ENCODE measurements at places on chromosomes 4 and X.

- H3K36me3 ChIP-seq = no peaks in the 10 kb centered on the region
- no peaks in the 10 kb centered on the region for H3K4me1 ChIP-seq
- no peak overlapping the region for H3K4me3 ChIP-seq
- DNase-seq = no peak
Observed at GRCh38 chr4:58807843-58808615, 1697.8 kb upstream of the IGFBP7 start.

DNA sequence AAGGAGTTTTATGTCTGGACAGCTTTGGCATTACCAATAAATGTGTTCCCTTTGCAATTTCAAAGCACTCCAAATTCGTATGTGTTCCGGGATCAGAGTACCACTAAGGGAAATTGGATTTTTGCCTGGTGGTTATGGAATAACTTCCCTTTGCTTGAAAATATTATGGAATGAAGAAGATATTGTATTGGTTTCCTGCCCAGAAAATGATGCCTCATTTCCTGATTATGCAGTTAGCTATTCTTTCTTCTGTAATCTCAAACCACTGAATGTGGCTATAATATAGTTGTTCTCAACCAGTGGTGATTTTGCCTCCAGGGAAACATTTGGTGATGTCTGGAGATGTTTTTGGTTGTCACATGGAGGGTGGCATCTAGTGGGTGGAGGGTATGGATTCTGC lies 142.9 kb downstream of the PCDH7 start:
- no peak for DNase-seq
- H3K36me3 ChIP-seq = no peaks in the 10 kb centered on the region
- no peaks in the 10 kb centered on the region for H3K27me3 ChIP-seq
- H3K27ac ChIP-seq = no peak overlapping the region
- H3K4me3 ChIP-seq = no peak overlapping the region

DNA sequence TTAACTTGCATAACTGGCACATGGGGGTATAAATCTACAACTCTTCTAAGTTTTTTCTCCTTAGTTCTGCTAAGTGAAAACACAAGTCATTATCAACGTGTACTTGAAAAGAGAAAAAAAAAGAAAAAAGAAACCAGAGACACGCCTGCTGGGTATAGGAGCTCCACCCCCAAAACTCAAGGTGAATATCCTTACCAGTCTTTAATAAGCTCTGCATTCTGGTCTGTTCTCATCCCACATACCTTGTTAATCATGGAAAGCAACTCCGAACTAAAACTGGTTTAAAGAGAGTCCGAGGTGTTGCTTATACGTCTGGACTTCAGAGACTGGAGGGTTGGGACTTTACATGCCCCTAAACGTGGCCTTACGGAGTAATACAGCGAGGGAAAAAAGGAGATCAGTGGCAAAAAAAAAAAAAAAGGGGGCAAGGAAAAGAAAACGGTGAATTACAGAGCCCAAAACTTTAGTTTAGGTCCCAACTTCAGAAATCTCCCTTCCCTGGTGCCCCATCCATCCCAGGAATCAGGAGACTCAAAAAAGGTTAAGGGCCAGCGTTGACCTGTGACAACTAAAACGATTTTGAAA lies 1.0 kb downstream of the PGRMC2 start:
- H3K36me3 ChIP-seq = no peaks in the 10 kb centered on the region
- no peaks in the 10 kb centered on the region for H3K27me3 ChIP-seq
- H3K4me1 ChIP-seq = no peaks in the 10 kb centered on the region
- H3K4me3 ChIP-seq = peak overlapping the region; percentile 62
- H3K27ac ChIP-seq = no peak overlapping the region
- DNase-seq = no peak

GRCh38 chr4:100420571-100420970 lies 97.3 kb downstream of the EMCN start:
- no peaks in the 10 kb centered on the region for H3K27me3 ChIP-seq
- H3K27ac ChIP-seq = no peak overlapping the region
- no peak overlapping the region for H3K4me3 ChIP-seq
- no peaks in the 10 kb centered on the region for H3K4me1 ChIP-seq

- no peaks in the 10 kb centered on the region for H3K4me1 ChIP-seq
- no peak for DNase-seq
- no peak overlapping the region for H3K27ac ChIP-seq
- no peaks in the 10 kb centered on the region for H3K36me3 ChIP-seq
Observed at GRCh38 chr4:54625391-54625790, 32.4 kb upstream of the KIT start.

GRCh38 chrX:41733939-41734338 lies 10.0 kb downstream of the GPR82 start:
- DNase-seq = no peak
- H3K4me1 ChIP-seq = no peaks in the 10 kb centered on the region
- no peak overlapping the region for H3K27ac ChIP-seq
- H3K4me3 ChIP-seq = no peak overlapping the region
- no peaks in the 10 kb centered on the region for H3K36me3 ChIP-seq

DNA sequence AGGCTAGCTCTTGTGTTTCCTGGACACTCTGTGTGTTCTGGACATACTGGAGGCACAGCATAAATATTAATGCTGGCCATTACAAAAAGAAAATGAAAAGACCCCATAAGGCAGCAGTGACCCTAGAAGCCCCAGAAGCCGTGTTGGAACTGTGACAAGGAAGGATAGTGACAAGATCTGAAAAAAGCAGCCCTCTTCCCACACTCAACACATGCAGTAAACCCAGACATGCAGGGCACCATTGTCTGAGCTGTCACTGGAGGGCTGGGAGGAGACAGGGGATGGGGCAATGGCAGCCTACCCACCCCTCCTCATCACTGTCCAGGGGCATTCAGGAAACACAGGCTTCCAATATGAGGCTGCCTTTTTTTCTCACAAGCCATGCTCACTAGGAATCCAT lies 6.5 kb downstream of the TRIM2 start:
- no peaks in the 10 kb centered on the region for H3K27me3 ChIP-seq
- H3K4me3 ChIP-seq = no peak overlapping the region
- DNase-seq = no peak

DNA sequence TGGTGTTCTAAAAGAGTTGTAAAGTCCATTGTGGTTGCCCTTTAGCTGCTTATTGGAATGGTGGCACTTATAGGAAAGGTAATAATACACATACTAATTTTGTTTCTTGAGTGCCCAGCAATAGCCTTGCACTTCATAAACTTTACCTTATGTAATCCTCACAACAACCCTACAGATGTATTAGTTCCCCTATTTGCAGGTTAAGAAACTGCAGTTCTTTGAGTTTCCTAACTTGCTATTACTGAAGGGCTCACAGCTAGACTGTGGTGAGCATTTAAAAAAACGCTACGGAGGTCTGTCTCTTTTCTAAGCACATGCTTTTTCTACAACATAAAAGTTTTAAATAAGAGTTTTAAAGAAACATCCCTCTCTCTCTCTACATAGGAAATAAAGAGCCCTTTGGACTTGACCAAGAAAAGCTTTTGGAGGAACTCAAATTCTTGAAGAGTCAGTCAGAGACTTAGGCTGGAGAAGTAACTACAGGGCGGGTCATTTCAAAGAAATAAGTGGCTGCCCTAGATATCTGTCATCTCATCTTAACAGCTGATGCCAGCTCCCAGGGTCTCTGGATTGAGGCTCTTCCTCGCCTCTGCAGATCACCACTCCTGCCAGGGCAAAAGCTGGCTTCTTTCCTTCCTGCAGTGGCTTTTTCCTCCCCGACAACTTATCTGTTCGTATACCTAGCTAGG lies 42.0 kb upstream of the FBXW7 start:
- no peaks in the 10 kb centered on the region for H3K36me3 ChIP-seq
- DNase-seq = no peak
- H3K27ac ChIP-seq = no peak overlapping the region
- no peaks in the 10 kb centered on the region for H3K4me1 ChIP-seq
- no peak overlapping the region for H3K4me3 ChIP-seq

DNA sequence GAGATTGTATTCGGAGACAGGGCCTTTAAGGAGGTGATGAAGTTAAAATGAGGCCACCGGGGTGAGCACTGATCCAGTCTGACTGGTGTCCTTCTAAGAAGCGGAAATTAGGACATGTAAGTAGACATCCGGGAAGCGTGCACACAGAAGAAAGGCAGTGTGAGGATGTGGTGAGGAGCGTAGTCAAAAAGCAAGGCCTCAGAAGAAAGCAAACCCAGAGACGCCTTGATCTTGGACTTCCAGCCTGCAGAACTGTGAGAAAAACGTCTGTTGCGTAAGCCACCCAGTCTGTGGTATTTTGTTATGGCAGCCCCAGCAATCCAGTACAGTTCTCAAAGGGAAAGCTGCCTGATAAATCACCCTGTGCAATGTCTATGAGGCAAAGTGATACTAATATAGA lies 153.5 kb downstream of the KCNIP4 start:
- no peak overlapping the region for H3K4me3 ChIP-seq
- no peak for DNase-seq
- no peaks in the 10 kb centered on the region for H3K4me1 ChIP-seq
- no peak overlapping the region for H3K27ac ChIP-seq
- H3K27me3 ChIP-seq = no peaks in the 10 kb centered on the region

DNA sequence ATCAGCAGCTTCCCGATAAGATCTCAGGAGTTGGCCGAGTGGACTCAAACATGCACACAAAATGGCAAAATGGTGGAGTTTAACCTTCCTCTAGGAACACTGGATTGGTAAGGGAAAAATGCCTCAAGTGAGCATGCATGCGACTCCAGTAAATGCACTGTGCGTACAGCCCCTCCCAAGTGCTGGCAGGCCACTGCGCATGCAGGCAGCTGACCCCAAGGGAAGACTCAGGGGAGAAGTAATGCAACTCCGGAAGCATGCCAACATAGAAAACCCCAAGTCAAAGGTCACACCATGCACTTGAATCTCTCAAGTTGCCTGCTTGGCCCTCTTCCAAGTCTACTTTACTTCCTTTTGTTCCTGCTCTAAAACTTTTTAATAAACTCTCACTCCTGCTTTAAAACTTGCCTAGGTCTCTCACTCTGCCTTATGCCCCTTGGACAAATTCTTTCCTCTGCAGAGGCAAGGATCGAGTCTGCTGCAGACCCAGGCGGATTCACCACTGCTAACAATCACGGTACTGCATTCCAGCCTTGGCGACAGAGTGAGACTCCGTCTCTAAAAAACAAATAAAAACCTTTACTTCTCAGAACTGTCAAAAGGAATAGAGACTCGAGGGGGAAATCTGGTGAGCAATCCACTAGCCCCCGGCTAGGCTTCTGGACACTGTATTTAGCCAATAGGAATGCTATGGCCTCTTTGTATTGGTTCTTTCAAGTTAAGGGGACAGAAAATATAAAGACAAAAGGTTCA lies 33.5 kb downstream of the NYX start:
- no peaks in the 10 kb centered on the region for H3K27me3 ChIP-seq
- H3K36me3 ChIP-seq = no peaks in the 10 kb centered on the region
- H3K4me3 ChIP-seq = no peak overlapping the region
- no peaks in the 10 kb centered on the region for H3K4me1 ChIP-seq
- H3K27ac ChIP-seq = no peak overlapping the region

- no peak overlapping the region for H3K27ac ChIP-seq
- H3K36me3 ChIP-seq = no peaks in the 10 kb centered on the region
- no peak overlapping the region for H3K4me3 ChIP-seq
- no peaks in the 10 kb centered on the region for H3K27me3 ChIP-seq
- DNase-seq = no peak
Observed at GRCh38 chr4:18981234-18981615, 959.7 kb upstream of the LCORL start.

- H3K27ac ChIP-seq = no peak overlapping the region
- H3K27me3 ChIP-seq = no peaks in the 10 kb centered on the region
Observed at GRCh38 chr4:138209094-138209493, 33.1 kb downstream of the SLC7A11 start.

DNA sequence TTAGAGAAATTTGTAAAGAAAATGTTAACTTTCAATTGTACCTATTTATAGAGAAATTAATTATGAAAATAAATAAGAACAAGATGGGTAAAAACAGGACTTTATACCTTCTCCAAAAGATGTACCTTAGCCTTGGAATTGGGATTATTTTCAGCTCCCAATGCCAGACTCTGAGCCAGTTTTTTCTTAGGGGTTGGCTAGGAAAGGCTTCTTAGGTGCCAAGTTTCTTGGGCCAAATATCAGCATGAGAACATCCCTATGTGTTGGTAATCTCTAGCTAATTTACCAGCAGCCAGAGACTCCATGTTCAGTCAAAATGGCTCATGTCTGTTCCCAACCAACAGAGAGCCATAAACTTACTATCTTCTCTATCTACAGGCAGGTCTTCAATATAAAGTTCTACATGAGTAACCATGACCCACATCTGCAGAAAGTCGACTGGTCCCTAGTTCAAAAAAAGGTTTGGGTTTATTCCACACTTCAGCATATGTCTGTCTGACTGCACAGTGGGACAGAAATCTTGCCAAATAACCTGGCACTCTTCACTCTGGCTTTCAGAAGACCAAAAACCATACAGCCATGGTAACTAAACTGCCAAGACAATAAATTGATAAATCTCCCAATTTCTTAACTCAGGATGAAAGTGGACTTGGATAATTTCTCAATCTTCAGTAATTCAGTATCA lies 380.5 kb upstream of the RASGEF1B start:
- no peak for DNase-seq
- H3K4me1 ChIP-seq = no peaks in the 10 kb centered on the region
- H3K27me3 ChIP-seq = no peaks in the 10 kb centered on the region
- H3K4me3 ChIP-seq = no peak overlapping the region
- no peaks in the 10 kb centered on the region for H3K36me3 ChIP-seq
- H3K27ac ChIP-seq = no peak overlapping the region

DNA sequence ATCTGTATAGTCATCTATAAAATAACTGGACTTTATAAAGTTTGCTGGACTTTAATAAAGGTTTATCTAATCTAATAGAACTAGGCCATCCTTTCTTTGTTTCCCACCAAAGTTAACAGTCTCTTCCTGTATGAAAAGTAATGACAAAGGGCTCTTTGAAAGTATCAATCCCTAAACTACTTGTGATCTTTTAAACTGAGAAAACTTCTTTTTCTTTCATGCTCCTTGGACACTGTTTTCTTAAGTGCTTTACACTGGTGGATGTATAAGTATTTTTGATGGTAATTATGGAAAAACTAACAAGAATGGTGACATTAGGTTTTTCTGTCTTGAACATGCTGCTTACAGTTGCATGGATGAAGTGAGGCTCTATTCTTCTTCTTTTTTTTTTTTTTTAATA lies 2.4 kb upstream of the ZFX start:
- H3K4me3 ChIP-seq = no peak overlapping the region
- H3K27ac ChIP-seq = no peak overlapping the region
- H3K36me3 ChIP-seq = no peaks in the 10 kb centered on the region
- no peaks in the 10 kb centered on the region for H3K4me1 ChIP-seq

DNA sequence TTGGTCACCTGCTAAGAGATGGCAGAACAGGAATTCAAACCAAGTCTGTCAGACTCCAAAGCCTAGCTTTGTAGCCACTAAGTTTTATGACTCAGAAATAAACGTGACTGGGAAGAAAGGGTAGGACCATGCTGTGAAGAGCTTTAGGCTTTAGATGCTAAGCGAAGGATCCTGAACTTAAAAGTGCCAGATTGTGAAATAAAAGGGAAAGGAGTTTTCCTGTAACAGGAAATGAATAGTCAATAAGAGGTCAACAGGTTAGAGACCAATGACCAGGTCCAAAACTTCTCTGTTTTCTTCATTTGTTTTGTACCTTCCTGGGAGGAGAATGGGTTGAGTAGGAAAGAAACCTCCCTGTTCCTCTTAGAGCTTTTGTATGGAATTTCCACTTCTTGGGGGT lies 98.8 kb upstream of the EOLA2 start:
- DNase-seq = no peak
- H3K27me3 ChIP-seq = no peaks in the 10 kb centered on the region
- no peaks in the 10 kb centered on the region for H3K36me3 ChIP-seq
- no peak overlapping the region for H3K4me3 ChIP-seq

All from iPS DF 6.9 (cell line).